ENCODE measurements at places on chromosomes 5 and 9. TPM values are rescaled to one million over a fixed set of nuclear protein-coding genes. Genes with fewer than 3 reads are reported as not detected.

- no peak for DNase-seq
These were observed 27.7 kb downstream of the CLTA start for GRCh38 chr9:36218411-36218901.

- DNase-seq, result no peak
These were observed 6.3 kb downstream of the PRR7 start for GRCh38 chr5:177452688-177453638.

Gene PCDHB2
- total RNA-seq, result not detected

DNA sequence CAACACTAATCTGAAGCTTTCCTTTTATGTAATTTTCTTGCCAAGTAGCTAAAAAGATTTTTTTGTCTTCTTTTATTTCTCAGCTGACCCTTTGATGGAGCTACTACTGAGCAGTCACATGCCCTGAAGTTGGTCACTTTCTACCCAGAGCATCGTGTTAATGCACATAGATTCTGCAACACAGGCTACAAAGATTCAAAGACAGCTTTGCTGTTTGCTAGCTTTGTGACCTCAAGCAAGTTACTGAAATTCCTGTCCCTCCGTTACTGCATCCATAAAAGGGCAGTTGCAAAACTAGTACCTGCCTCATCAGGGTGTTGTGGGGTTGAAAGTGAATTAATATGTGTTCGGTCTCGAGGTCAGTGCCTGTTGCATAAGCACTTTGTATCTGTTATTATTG lies 179.9 kb downstream of the GAS1 start:
- DNase-seq, result no peak

GRCh38 chr5:100901821-100902341 lies 1.2 kb downstream of the ST8SIA4 start:
- peak; percentile 94 for DNase-seq

Gene TAF11L10
- not detected for total RNA-seq

DNA sequence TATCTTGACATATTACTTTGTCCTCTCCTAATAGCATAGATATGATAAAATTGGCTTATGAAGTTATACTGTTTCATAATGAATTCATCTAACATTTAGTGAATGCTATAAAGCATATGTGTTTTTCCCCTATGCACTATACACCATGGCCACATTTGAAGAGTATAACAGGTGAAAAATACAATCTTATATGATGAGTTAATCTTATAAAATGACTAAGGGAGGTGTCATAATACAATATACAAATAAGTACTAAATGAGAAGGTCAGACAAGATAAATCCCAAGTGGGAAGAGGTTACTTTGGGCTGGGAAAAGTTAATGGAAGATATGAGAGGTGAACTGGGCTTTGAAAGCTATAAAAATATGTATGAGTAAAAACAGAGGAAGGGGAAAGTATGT lies 174.4 kb downstream of the PCSK1 start:
- no peak for DNase-seq

Gene C9orf50
- not detected for total RNA-seq

GRCh38 chr5:151075698-151076331 lies 5.0 kb downstream of the TNIP1 start:
- no peak for DNase-seq

DNA sequence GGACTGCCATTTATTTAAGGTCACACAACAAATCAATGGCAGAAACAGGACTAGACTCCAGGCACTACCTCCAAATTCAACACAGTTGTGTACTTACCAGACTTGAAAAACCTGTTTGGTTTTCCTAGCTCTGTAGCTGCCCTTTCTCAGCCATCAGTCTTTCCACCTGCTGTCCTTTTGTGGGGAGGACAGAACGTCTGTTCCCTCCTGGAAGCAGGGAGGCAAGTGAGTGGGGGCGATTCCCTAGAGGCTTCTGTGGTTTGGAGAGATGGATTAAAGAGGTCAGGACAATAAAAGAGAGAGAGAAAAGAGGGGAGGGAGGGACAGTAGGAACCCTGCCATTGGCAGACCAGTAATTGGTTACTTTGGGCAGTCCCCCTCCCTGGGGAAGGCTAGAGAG lies 14.7 kb downstream of the ASTN2 start:
- no peak for DNase-seq

DNA sequence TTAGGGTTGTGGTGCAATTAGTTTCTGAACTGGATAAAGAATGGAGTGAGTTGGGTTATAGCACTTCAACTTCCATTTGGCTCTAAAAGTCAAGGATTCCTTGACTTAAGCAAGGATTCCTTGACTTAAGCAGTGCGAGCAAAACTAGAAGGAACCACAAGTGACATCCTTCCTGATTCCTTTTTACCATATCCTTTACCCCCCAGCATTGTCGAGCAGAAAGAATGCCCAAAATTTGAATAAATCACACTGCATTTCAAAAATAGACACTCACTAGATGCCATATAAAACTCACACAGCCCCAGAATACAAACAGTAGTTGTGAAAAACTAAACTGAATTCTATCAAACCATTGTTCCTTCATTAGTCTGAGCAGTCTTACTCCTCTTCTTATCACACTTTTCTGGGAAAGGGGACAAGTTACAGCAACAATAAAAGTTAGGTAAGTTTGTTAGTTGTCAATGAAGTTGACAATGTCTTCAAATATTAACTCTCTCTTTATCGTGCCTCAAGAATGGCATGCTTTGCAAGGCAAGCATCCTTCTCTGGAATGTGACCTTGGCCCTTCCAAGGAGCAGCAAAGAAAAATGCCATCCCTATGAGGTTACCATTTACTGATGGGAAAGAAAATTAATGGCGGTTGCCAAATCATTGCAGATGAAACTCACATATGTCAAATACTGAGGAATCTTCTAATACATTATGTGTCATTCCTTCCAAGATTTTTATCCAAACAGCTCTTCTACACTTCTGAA lies 273.3 kb upstream of the ANKRD55 start:
- no peak for DNase-seq

DNA sequence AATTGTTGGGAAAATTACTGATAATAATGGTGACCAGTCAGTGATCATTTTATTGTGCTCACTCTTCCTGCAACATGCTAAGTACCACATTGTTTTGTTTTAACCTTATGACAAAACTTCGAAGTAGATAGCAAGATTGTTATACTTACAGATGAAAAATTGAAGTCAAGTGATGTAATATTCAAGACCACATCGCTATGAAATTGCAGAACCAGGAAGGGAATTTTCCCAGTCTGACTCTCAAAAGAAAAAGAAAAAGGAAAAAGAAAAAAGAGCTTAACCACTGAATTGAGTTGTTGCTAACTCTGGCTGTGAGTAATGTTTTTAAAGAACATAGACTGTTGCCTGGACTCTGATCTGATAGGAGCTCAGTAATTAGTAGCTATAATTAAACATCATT lies 170.6 kb upstream of the HAPLN1 start:
- DNase-seq, result no peak

- DNase-seq, result no peak
These were observed 331.0 kb downstream of the ADAMTS6 start for GRCh38 chr5:65150599-65151304.

Gene PTGDS
- not detected for total RNA-seq

Gene ODF2
- total RNA-seq, result 69.5 TPM

DNA sequence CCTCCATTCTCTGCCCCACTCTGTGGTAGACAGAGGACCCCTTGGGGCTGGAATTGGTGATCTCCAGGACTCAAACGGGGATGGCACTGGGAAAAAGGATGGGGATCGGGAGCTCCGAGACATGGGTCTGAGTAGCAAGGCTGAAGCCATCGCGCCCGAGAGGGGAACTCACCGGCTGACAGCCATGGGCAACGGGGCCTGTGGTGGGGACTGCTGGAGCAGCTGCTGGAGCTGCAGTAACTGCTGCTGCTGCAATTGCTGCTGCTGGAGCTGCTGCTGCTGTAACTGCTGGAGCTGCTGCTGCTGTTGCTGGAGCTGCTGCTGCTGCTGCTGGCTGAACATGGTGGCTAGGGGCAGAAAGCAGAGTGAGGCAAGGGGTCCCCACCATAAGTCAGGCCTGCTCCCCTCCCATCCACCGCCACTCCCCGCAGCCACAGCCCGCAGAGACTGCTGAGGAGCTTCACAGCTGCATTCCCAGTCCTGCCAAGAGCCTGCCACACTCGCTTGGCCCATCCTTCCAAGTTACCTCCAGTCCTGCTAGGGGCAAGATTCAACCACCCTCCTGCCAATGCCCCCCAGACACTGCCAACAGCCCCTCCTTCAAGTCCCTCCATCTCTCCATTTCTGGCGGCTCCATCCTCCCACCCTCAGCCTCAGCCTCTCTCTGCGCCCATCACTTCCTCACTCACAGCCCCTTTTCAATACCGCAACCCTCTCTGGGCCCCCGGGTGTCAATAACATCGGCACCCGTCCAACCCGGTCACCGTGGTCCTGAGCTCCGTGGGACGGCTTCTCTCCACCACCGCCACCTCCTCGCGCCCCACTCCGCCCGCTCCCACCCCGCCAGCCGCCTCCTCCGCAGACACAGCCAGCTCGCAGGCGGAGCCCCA lies 611 bp downstream of the CIZ1 start:
- DNase-seq, result peak; percentile 66

Gene HTR4
- total RNA-seq, result not detected

DNA sequence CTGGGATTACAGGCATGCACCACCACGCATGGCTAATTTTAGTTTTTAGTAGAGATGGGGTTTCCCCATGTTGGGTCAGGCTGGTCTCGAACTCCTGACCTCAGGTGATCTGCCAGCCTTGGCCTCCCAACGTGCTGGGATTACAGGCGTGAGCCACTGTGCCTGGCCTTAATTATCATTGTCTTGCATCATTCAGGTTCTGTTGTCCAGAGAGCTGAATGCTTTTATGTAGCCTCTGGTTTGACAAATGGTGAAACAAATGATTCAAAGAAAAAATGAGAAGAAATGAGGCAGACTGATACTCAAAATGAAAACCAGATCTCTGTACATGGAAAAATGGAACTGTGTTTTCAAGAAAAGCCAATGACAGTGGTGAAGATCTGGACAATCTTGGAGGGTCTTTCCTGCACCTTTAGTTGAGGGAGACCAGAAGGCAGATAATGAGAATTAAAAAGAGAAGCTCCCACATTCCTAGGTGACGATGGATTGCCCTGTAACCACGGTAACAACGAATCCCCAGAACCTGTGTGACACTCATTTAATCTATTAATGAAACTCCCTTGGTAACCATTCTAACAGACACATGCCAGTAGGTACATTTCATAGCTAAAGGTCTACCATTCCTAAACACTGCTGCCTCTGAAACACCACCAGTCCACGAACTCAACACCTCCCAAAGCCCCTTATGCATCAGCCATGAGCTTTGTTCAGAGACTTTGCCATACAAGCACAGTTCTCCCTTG lies 1.6 kb downstream of the TEX48 start:
- no peak for DNase-seq

DNA sequence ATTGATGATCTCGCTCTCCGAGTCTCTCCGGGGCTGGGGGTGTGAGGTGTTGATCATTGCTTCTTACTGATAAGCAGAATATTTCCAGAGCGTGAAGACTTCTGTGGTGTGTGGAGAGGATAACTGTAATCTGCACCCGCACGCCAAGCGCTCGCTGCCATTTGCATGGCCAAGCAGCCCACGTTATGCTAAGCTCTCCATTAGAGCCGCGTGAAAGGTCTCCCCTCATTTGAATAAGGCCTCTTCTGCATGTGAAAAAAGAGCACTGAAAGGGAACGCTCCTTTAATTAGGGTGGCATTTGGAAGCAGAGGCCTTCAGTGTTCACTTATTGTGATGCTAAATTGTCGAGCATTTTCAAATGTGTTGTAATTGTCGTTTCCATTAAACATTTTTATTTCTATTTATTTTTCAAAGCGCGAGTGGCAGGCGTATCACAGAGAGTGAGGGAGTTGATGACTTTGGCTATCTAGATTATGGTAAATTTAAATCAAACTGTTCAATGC lies 163.6 kb upstream of the IRX2 start:
- DNase-seq, result no peak

All from Karpas-422 (cell line).